Memory B cell (primary cell): ENCODE measurements at places on chromosomes 5 and 9.

DNA sequence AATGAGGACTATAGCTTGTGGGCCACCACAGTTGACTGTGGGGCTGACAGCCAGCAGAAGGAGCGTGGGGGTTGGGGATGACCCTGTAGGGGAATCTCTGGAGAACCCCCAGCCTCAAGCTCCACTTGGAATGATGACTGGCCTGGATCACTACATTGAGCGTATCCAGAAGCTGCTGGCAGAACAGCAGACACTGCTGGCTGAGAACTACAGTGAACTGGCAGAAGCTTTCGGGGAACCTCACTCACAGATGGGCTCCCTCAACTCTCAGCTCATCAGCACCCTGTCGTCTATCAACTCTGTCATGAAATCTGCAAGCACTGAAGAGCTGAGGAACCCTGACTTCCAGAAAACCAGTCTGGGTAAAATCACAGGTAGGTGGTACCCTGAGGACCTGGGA, 128.4 kb upstream of the DMRT1 start:
- no peak for DNase-seq

DNA sequence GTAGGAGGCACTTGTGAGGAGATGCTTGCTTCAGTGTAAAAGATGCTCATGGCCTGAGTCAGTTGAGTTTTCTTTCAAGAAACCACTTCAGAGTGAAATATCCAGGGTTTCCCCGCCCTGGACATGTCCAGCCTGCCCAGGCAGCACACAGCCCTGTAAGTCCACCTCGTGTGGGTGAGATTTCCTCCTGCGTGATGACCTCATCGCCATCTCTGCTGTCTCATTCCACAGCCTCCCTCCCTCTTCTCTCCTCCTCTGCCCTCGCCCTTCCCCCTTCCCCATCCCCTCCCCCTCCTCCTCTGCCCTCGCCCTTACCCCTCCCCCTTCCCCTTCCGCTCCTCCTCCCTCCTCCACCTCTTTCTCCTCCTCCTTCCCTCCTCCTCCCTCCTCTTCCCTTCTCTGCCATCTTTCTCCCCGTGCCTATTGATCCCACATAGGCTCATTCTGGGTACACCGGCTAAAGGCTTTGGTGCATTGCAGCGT, 34.0 kb upstream of the NCS1 start:
- no peak for DNase-seq

DNA sequence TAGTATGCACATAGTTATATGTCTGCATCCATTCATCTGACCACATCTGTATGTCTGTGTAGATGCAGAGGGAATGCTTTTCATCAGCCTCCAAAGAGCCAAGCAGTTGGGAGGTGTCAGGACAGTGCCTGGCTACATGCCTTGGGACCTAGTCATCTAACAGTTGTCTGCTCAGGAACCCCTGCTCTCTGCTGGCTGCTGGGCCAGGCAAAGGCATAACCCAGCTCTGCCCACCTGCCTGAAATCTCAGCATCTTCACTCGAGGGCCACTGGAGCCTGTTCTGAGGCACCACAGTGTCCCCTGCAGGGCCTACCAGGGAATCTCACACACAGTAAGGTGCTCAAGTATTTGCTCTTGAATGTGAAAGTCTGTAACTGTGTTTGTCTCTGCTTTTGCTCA, 3.7 kb downstream of the C9orf50 start:
- no peak for DNase-seq

DNA sequence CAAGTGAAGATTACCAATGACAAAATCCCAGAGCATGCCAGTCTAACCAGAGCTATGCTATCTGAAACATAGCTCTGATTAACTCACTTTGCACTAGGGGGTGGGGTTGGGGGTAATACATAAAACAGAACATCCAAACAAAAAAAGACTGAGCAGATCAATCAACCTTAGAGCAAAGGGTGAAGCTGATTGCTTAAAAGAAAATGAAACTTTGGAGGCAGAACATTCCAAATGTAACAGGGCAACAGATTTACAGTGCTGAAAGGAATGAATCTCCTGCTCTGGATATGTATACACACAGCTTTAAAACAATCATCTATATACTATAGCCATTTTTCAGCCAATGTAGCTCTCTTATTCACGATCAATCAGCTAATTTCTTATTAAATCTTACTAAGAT, 4.9 kb downstream of the IL6ST start:
- no peak for DNase-seq

- no peak for DNase-seq
Measured at GRCh38 chr5:64615895-64616294, 74.4 kb upstream of the SHISAL2B start.

DNA sequence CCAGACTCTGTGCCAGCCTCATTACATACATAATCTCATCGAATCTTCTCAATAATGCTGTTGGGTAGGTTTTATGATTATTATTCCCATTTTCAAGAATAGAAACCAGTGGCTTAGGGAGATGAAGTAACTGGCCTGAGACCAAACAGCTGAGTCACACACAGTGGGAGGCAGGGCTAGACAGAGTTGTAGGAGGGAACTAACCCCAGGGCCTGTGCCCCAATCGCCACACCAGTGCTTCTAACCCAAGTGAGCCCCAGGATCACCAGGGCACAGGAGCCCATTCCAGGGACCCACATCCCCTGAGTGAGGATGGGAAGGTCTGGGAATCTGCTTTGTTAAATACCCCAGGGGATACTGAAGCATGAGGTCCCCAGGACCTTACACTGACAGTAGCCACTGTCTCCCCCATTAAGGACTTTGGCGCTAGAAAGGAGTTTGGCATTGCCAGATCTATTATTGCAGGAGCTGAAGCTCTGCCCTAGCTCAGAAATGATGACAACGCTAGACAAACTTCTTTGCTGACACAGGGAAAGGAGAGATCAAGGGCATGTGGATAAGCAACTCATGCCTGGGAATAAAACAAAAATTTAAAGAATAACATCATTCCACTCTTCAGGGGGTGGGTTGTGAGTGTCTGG, 63.8 kb upstream of the PPARGC1B start:
- DNase-seq: no peak

DNA sequence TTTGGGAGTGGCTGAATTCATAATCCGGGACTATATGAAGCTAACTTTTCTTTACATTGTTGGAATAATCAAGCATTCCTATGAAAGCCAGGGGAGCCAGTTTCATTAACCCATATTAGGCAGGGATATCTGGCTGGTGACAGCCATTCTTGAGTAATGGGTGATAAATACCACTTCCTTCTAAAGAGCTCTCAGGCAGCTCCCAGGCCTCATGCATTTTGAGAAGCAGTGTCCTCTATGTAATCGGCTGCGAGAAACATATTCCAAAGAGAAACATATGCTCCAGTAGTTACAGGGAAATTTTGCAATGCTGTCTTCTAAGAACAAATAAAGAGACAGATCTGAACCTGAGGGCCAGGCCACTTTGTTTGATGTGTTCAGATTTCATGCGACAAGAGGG, 83.1 kb downstream of the MSX2 start:
- DNase-seq: no peak

DNA sequence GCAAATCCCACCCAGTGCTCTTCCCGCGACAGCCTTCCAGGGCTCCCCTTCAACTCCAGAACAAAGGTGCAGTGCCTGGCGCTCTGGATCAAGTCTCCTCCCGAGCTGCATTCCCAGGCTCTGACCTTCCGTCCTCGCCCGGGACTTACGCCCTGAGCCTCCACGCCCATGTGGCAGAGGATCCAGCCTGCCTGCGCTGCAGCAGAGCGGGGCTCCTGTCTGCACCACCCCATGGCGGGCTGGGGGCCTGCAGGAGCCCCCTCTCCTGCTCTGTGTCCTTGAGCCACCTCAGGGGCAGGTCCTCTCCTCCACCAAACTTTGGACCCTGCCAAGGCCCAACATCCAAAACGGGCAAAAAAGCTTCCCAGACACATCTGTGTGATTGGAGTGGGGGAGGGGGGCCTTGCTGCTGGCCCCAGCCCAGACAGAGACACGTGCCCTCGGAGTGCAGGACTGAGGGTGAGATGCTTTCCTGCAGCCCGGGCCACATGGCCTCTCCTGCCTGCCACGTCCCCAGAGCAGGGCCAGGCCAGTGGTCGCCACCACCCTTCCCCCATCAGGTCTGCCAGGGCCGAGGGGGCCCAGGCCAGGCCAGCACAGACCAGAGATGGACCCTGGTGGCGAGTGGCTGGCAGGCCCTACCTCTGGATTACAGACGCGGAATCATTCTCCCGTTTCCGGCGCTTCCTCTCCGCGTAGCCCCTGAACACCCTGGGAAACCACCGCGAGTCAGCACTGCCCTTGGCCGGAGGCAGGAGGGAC, 4.4 kb downstream of the NSMF start:
- DNase-seq: no peak

GRCh38 chr5:39213447-39214207, 5.7 kb downstream of the FYB1 start:
- DNase-seq: no peak

GRCh38 chr9:7367726-7368125, 431.9 kb downstream of the DMAC1 start:
- DNase-seq: no peak

GRCh38 chr5:32559921-32560320, 25.4 kb upstream of the SUB1 start:
- no peak for DNase-seq

DNA sequence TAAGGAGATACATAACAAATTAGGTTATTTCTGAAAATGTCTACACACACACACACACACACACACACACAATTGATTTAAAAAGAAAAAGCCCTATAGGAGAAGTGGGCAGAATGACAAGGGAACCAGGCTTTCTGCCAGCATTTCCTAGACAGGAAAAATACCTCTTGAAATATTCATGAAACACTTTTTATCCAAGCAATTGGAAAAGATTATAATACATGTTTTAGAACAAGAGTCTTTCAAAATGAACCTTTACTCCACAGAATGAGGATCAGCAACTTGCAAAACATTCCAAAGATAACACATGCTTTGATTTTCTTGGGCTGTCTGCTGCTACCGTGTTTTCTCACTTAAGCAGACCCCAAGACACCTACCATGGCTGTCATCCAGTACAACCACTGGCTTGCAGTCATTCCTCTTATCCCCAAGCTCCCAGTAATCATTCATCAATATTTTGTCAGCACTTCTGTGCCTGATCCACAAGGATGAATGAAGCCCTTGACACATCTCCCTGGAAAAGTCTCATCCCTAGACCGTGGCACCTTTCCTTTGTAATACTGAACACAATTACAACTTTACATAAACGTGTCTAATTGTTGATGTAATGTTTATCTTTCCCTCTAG, 717.1 kb upstream of the ZNF608 start:
- DNase-seq: no peak

- DNase-seq: no peak
Measured at GRCh38 chr5:118891252-118891651, 97.1 kb downstream of the DTWD2 start.

GRCh38 chr9:128317629-128318028, 4.6 kb downstream of the TRUB2 start:
- no peak for DNase-seq

GRCh38 chr5:179378441-179379271, 33.4 kb upstream of the ADAMTS2 start:
- no peak for DNase-seq

DNA sequence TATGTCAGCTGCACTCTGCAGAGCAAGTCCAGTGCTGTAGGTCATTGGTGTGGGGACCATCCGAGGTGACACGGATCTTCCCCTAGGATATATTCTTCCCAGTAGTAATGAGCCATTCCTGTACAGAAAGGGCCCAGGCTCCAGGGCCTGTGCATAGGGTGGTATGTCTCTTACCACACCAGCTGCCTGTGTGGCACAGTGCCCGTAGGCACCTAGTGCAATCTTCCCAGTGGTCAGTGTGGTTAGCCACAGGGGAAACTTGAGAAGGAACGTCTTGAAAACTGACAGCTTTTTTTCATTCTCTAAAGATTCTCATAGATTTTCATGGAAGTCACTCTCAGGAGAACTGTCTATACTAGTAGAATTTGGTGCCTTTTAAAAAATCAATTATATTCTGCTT, 39.8 kb downstream of the CYSTM1 start:
- DNase-seq: no peak

GRCh38 chr5:143581147-143581546, 177.7 kb upstream of the NR3C1 start:
- DNase-seq: no peak

- no peak for DNase-seq
Measured at GRCh38 chr5:53667621-53668020, 107.2 kb downstream of the NDUFS4 start.

DNA sequence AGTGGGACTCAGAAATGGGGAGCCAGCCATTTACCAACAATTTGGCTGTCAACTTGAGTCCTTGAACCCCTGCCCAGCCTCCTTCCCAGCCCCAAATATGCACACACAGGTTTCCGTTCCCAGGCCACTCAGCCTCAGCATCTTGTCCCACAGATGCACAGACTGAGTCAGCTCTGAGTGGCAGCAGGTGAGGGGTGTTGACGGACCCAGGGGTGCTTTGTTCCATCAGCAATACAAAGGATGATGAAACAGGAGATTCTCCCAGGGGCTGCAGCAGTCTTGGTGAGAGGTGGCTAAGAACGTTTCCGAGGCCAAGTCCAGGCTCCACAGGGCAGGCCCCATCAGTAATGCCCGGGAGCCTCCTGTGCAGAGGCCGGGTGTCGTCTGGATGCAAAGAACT, 4.9 kb upstream of the OLFM1 start:
- no peak for DNase-seq
